ENCODE measurements at places on chromosomes 13 and 19.

DNA sequence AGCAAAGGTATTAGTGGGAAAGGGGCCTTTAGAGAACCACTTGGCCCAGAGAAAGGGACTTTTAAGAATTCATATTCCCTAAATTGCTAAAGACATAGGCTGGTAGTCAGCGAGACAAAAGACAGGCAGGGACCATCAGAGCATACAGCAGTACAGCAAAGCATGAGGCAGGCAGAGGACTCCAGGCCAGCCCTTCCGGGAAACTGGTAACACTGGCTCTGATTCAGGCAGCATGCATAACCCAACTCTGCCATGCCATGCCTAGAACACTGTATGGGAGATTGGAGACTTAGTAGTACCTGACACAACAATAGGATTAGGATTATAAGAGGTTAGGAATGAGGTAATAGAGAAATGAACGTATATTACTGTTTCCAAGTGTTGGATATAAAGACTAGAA, 34.9 kb downstream of the CAB39L start:
- no peak for DNase-seq

- DNase-seq, result no peak
These were observed 8.5 kb downstream of the DBP start for GRCh38 chr19:48628486-48629296.

- DNase-seq, result no peak
These were observed 9.6 kb downstream of the ZSCAN5C start for GRCh38 chr19:56211718-56212117.

DNA sequence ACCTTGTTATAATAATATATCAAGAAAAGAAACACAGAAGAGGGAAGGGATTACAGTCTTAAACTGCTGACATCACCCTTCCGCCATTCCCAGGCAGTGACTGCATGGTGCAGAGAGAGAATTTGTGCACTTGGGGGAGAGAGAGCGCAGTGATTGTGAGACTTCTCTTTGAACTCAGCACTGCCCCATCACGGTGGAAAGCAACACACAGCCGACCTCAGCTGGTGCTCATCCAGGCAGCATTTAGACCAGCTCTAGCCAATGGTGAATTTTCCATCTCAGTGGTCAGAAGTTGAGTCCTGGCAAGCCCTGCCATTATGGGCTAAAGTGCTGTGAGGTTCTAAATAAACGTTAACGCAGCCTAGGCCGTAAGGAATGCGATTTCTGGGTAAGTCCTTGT, 1681.5 kb downstream of the EFNB2 start:
- no peak for DNase-seq

DNA sequence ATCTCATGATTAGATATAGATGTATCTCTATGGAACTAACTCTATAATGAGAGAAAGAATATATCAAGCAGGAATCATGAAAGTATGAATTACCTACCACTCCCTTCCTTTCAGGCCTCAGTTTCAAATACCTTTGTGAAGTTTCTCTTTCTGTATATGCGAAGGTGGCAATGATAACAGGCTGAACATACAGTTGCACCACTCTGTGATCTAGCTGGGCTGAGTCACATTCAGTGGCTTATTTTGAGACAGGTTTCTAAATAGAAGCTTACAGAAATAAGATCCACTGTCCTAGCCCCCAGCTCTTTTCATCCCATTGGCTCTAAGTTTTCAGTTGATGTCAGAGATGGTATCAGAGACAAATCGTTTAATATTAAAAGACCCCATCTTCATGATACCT, 662.0 kb downstream of the SLITRK1 start:
- no peak for DNase-seq

DNA sequence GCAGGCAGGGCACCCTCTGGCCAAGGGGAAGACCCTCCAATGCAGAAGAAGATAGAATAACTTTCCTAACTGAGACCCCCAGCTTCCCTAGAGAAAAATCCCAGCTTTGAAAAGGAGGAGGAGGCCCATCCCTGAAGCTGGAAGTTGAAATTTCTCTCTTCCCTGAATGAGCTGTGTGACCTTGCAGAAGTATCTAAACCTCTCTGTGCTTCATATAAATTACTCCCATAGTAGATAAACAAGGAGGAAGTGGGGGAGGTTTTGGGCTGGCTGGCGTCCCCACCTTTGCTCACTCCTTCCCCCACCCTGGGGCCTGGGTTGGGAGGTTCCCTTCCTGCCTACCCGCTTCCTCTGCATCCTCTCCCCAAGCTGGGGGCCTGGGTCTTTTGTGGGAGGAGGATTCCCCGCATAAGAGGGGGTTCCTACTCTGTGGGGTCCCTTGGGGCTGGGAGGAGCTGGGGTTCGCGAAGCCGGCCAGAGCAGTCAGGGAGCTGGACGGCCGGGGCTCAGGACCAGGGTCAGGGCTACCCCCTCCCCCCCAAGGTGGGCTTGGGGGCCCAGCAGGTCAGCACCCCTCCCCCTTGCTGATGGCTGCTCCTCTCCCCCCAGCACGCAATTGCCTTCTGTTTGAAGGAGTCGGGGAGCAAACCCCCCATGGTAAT, 11.7 kb downstream of the CAMSAP3 start:
- no peak for DNase-seq

DNA sequence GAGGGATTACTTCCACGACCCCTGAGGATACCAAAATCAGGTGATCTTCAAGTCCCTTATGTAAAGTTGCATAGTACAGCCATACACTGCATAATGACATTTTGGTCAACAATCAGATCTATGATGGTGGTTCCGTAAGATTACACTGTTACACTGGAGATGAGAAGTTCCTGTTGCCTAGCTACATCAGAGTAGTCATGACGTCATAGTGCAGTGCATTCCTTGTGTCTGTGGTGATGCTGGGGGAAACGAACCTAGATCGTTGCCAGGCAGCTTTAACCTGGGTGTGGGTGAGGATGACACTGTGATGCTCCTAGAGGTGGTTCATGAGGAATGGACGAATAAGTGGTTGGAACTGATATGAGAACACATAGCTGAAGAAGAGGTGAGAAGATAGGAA, 9.1 kb downstream of the ZNF610 start:
- no peak for DNase-seq

GRCh38 chr19:48934837-48935236, 1.3 kb downstream of the DHDH start:
- no peak for DNase-seq

GRCh38 chr13:111620166-111620565, 299.7 kb downstream of the TEX29 start:
- no peak for DNase-seq

DNA sequence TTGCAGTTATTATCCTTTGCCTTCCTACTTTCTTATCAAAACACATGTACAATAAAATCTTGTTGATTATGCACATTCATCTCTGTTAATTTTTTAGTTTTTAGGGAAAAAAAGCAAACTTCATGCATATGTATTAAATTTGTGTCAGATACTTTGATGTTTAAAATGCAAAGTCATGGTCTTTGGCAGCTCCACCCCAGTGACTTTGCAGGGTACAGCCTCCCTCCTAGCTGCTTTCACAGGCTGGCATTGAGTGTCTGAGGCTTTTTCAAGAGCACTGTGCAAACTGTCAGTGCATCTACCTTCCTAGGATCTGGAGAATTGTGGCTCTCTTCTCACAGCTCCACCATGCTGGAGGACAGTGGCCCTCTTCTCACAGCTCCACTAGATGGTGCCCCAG, 1988.1 kb upstream of the PCDH20 start:
- DNase-seq, result no peak

DNA sequence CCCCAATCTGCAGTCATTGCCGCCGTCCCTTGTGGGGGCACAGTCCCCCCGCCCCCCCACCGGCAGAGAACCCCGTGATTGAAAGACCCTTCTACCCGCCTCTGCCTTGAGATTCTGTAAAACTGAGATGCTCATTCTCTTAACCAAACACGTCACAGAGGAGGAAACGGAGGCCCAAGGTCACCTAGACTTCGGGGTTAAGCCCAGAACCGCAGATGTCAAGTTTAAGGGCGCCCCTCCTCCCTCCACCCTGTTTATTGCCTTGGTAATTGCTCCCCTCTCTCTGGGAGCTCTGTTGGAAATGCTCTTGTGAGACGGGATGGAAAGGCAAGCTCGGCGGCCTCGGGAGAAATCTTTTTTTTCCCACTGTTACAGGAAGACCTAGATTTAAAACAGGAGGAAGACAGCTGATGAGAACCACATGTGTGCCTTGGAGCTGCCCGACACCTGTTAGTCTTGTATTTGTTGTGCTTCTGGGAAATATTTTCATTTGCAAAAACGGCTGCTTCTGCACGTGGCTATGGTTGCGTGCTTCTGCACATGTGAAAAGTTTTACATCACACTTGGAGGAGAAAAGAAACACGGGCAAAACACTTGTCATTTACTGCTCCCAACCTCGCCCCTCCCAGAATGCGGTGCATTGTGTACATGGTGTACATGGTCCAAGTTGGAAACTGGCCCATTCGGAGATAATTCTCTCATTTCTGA, 1.1 kb upstream of the MED26 start:
- no peak for DNase-seq

DNA sequence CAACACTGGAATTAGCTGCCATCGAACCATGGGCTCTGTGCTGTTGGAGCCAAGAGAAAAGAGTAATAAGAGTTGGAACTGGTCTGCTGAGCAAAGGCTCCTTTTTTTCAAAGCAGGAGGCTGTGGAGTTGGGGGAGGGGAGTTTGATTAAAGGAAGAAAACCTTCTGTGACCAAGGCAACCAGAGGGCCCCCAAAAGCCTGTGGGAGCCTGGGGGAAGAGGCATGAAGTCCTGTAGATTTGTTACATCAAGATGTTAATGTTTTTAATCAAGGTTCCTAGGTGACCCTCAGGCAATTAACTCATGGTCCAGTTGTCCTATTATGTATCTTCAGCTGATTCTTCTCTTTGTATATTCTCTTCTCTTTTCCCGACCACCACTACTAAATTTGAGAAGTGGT, 403.9 kb downstream of the NDFIP2 start:
- no peak for DNase-seq

GRCh38 chr19:33865306-33865705, 68.6 kb downstream of the KCTD15 start:
- DNase-seq, result no peak

GRCh38 chr13:47004027-47004426, 107.2 kb upstream of the HTR2A start:
- DNase-seq, result no peak

GRCh38 chr13:97205982-97206381, 16.2 kb upstream of the MBNL2 start:
- DNase-seq, result no peak

DNA sequence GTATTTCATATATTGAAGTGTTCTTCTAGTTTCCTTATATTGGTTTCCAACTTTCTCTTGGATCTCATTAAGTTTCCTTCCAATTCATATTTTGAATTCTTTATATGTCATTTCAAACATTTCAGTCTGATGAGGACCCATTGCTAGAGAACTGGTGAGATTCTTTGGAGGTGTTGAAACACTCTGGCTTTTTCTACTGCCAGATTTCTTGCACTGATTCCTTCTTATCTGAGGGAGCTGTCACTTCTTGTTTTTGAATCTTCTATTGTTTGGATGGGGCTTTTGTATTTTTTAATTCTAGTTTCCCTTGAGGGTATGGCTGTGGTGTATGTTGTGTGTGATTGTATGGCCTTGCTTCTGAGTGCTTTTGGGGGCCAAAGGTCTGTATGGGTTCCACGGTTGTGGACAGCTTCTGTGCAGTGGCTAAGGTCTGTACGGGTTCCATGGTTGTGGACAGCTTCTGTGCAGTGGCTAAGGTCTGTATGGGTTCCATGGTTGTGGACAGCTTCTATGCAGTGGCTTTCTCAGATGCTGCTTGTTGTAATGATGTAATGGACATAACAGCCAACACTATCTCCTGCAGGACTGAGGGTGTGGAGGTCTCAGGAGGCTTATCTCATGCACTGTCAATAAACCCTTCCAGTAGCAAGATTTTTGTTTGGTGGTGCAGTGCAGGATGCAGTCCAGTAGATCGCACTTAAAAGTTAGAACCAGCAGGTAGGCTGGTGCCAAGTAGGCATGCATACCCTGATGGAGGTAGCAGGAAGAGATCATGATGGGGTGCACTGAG, 36.8 kb downstream of the ACSBG2 start:
- DNase-seq, result no peak

DNA sequence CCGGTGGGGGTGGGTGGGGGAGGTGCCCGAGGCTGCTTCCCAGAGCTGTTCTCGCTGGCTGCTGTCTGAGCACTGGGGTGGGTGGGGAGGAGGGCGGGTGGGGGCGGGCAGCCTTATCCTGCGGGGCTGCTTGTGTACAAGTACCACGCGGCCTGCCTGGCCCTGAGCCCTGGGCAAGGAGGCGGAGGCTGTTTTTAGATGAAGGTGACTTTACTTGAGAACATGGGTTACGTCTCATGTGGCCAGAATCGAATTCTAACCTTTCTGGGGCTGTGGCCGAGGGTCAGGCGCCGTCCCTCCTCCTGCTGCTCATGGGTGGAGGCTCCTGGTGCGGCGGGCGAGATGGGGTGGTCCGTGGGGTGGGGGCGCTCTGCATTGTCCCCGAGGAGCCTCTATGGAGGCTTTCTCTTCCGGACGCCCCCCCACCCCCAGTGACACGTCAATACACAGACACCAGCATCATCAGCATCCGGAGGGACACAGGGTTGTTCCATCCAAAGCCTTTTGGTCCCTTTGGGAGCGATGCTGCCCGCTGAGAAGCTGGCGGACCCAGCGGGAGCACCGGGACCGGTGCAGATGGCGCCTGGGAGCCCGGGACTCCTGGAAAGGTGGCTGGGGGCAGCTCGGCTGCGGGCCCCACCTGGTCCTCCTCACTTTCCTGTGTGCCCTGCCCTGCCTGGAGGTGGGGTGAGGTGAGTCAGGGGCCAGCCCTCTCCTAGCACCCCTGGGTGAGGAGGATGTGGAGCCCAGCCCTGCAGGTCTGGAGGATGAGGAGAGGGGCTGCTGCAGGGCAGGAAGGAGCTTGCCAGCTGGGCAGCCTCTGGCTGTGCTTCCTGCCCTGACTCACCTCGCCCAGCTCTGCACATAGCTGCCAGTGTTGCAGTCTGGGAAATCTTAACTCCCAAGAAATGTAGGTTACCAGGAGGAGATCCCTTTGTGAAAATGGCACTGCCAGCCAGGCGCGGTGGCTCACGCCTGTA, 3.4 kb downstream of the BSG start:
- DNase-seq, result peak; percentile 69

DNA sequence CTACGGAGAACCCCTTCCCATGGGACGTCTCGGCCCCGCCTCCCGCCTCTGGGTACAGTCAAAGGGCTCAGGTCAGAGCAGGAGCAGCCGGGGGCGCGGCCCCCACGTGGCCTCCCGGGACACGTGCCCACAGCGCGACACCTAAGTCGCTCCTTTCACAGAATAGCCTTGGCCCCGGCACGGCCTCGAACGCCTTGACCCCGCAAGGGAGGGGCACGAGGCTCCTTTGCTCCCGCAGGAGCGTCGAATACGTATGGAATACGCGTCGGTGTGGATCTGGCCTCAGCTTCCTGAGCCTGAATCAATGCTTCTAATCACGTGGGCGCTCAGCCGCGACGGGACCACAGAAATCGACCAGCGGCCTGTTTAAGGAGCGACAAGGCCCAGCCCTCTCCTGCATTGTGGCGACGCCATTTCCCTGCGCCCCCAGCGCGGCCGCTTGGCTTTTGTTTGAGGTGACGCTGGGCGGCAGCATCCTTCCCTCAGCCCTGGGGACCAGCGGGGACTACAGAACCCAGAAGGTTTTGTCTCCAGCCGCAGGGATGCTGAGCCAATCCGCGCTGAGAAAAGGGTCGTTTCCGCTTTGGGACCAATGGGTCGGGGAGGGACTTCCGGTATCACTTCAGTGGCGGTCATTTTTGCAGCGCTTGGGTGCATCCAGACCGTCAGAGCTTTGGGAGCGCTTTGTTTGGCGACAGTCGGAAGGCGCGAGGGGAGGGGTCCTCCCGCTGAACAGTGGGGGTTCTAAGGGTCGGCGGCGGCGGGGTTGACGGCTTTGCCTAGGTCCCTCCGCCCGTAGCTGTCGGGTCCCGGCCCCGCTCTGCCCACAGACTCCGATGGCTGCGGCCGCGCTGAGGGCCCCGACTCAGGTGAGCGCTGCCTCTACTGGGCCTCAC, at the start of gene ZIK1:
ZIK1 (plus strand) TSS at position 625 of the 896 bp plus-strand sequence; CDS start at position 837, 212 bp downstream.
- DNase-seq, result peak; percentile 93

GRCh38 chr13:98508685-98509084, 68.2 kb downstream of the STK24 start:
- no peak for DNase-seq
